ENCODE measurements at places on chromosomes 4 and X. TPM values are rescaled to one million over a fixed set of nuclear protein-coding genes. Genes with fewer than 3 reads are reported as not detected.

DNA sequence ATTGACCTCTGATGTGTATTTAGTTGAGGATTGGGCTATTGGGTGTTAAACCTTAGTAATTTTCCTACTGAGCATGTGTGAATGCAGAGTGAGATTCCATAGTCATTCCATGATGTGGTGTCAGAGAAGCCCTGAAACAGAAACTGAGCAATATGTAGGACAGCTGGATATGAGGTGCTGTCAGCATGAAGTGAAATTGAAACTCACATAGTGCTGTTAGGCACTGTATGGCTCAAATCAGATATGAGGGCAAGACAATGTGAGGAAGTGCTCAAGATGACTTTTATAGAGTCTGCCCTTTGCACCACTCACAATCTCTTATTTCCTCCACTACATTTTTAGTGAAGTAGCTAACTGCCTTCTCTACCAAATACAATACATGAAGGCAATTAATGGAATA, 188.3 kb downstream of the SH3BGRL start:
- H3K27me3 ChIP-seq: no peaks in the 10 kb centered on the region
- no peaks in the 10 kb centered on the region for H3K4me1 ChIP-seq
- H3K36me3 ChIP-seq: no peaks in the 10 kb centered on the region
- H3K4me3 ChIP-seq: no peak overlapping the region
- H3K27ac ChIP-seq: no peak overlapping the region
- DNase-seq: no peak

The ELOVL6 gene
- 0.54 TPM for total RNA-seq

- no peaks in the 10 kb centered on the region for H3K36me3 ChIP-seq
- no peaks in the 10 kb centered on the region for H3K27me3 ChIP-seq
- no peak for DNase-seq
- no peak overlapping the region for H3K27ac ChIP-seq
- no peaks in the 10 kb centered on the region for H3K4me1 ChIP-seq
- H3K4me3 ChIP-seq: no peak overlapping the region
These were observed 64.5 kb downstream of the STOX2 start for GRCh38 chr4:183969596-183969995.

GRCh38 chrX:3545901-3546300, 167.5 kb downstream of the PRKX start:
- H3K27ac ChIP-seq: no peak overlapping the region
- H3K4me1 ChIP-seq: no peaks in the 10 kb centered on the region
- no peak for DNase-seq
- H3K27me3 ChIP-seq: no peaks in the 10 kb centered on the region

The HTR2C gene
- total RNA-seq: not detected

GRCh38 chr4:12723849-12724447, 760.2 kb downstream of the RAB28 start:
- H3K4me1 ChIP-seq: no peaks in the 10 kb centered on the region
- H3K36me3 ChIP-seq: no peaks in the 10 kb centered on the region
- no peak overlapping the region for H3K4me3 ChIP-seq
- no peak for DNase-seq

GRCh38 chrX:50827996-50828395, 14.0 kb upstream of the SHROOM4 start:
- H3K4me3 ChIP-seq: no peak overlapping the region
- no peaks in the 10 kb centered on the region for H3K36me3 ChIP-seq
- no peaks in the 10 kb centered on the region for H3K27me3 ChIP-seq
- no peak overlapping the region for H3K27ac ChIP-seq
- peak; percentile 45 for DNase-seq
